ENCODE measurements at places on chromosomes 1 and 21.

GRCh38 chr1:233730809-233731208 is 116.9 kb downstream of the KCNK1 start:
- DNase-seq = no peak

DNA sequence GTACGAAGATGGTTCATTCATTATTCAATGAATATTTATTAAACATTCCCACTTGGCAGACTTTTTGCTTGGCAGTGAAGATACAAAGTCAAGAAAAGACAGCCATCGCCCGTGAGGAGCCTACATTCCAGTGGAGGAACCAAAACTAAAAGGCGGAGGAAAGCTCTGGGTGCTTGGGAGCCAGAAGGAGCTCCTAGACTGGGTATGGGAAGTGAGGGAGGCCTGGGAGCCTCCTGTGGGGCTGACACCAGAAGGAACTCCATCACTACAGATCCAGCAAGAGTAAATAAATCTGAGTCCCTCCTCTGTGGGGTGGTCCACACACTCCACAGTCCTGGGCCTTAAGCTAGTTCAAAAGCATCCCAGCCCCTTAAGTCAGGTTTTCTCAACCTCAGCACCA is 14.9 kb downstream of the RNASEL start:
- no peak for DNase-seq

- no peak for DNase-seq
Measured at GRCh38 chr1:158819461-158820443, 11.4 kb upstream of the MNDA start.

DNA sequence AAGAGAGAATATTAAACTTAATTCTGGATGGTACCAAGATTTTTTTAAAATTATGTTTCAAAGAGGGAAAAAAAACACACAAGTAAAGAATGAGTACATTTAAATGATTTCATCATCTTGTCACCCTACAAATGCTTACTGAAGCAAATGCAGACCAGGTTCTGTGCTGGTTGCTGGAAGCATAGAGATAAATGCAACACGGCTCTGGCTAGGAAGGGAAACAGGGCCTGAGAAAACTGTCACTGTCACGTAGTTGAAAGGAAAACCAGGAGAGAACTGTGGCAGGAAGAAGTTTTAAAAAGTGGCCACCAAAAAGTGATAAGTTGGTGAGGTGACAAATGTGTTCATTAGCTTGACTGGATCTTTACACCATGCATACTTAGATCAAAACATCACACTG is 336.9 kb upstream of the NFIA start:
- no peak for DNase-seq

DNA sequence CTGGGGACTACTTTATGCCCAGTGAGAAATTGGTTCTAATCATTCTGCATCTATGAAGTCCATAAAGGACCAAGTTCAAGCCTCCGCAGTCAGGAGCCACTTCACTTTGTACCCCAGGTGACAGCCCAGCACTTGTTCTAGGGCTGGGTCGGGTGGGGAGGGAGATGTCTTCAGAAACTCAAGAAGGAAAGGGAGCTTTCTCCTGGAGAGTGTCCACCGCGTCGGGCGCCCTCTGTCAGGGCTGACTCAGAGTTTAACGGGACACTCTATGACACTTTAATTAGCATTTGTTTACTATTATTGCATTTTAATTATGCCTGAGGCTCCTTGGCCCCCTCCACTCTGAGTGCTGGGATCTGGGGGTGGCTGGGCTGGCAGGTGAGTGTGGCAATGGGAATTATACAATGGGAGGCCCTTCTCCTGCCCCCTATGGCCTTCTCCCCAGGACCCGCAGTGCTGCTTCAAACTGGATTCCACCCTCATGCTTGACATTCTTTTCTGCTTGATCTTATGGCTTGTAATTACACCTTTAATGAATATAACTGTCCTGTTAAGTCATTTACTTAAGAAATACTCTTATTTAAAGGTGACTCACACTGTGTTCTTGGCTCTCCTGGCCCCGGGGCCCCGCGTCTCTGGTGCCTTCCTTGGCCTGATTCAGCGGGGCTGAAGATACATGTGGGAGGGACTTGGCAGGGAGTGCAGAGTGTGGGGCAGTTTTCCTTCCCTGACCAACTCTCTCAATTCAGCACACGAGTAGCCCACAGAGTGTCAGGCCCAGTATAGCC is 136.6 kb downstream of the PLXNA2 start:
- DNase-seq = no peak

DNA sequence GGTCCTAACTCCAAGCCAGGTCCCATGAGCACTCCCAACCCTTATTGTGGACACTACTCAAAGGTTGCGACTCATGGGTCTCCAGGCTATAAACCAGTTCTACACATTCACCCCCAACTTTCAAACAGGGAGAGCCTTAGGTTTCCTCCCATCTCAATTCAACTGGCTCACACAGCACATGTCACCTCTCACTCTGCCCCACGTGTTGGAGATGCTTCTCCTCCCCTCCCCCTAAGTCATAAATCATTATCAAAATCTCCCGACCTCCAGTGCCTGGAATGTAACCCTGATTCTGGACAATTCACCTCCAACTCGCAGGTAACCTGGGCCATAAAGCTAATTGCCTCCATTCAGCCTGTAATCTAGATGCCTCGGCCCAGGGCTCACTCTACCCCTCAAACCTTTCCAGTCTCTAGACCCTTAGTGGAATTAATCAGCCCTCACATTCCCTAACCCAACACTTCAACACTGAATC is 595 bp downstream of the AK2 start:
- no peak for DNase-seq

DNA sequence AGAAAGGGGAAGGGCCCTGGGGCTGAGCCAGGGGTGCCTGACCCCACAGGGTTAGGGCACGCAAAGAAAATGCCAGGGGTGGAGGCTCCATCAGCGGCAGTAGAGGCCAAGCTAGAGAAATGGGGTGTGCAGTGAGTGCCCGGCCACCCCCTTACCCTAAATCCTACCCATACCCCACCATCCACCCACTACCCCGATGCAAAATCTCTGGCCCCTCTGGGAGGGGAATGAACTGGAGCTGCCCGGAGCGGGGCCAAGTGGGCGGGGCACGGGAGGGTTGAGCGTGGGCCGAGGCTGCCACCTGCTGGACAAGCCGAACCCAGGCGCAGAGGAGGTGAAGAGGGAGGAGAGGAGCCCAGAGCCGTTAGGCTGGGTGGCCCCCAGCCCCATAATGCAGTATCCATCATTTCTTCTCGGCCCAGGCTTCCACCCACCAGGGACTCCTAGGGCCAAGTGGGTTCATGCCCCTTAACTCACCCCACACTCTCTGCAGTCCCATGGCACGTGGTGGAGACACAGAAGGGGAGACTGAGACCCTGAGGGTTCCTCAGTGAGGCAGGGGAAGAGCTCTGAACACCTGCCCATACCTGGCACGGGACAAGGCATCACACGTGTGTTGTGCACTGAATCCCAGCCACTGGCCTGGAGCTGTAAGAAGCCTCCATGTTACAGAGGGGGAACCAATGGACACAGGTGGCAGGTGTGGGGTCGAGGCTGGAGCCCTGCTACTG is 1.4 kb upstream of the C1QC start:
- peak; percentile 90 for DNase-seq

DNA sequence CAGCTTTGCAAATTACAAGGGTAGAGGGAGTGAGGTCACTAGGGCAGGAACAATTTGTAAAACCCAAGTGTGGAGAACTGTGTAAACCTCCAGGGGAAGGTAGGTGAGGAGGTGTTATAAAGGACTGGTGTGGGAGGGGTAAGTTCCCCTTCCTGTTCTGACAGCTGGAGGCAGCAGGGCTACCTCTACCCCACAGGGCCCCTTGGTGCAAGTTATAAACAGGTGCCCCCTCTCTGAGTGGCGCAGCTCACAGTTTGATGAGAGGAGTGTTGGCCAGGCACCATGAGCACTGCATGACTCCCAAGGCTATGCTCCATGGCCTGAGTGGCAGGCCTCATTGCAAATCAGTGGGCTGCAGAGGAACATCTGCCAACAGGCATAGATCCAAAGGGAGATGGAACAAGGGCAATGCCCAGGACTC is 41.0 kb downstream of the MFSD2A start:
- no peak for DNase-seq

GRCh38 chr1:181674617-181675016 is 191.3 kb downstream of the CACNA1E start:
- DNase-seq = no peak

- no peak for DNase-seq
Measured at GRCh38 chr1:31932491-31933316, 5.5 kb downstream of the PTP4A2 start.

All from neural crest cell (in vitro differentiated cells).